ENCODE measurements at places on chromosomes 1 and 21.

DNA sequence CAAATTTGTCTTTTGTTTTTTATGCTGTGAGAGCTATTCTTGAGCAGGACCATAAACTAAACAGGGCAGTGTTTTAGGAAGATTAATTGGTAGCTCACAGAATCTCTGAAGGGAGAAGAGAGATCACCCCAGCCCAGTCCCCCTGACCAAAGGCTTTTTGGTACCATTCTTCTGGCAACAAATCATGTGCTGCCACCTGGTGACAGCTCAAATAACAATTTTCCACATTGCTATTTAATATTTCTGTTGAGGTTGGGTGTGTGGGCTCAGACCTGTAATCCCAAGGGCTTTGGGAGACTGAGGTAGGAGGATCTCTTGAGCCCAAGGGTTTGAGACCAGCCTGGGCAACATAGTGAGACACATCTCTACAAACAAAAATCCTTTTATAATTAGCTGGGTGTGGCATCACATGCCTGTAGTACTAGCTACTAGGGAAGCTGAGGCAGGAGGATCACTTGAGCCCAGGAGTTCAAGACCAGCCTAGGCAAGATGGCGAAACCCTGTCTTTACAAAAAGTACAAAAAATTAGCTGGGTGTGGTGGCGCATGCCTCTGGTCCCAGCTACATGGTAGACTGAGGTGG, 2.2 kb upstream of the TESK2 start:
- H3K4me1 ChIP-seq, result no peaks in the 10 kb centered on the region
- no peaks in the 10 kb centered on the region for H3K27me3 ChIP-seq
- H3K36me3 ChIP-seq, result no peaks in the 10 kb centered on the region
- no peak overlapping the region for H3K4me3 ChIP-seq

DNA sequence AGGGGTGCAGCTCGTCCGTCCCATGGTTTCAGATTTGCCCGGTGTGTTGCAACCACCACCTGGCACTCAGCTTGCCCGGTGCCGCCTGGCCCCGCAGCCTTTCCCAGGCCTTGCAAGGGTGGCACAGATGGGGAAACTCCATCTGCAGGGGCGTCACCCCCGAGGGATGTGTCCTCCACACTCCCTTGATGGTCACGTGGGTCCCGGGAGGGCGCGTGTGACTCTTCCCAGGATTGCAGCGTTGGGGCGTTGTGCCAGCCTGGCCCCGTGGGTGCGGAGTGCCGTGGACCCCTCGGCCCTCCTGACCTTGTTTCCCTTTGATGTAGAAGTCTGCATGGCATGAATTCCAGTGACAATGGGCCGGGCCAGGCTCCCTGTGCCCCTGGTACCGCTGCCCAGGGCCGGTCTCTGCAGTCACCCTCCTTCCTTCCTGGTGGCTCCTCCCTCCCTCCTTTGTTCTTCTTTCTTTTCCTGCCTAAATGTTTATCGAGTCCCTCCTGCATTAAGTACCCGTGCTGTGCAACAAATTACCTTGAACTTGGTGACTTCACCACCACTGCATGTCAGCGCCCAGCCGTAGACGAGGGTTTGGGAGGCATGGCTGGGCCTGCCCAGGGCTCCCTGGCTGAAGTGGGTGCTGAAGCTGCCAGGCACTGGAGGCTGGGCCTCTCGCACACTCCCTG, 22.9 kb downstream of the RRP1 start:
- no peak for DNase-seq
- no peak overlapping the region for H3K27ac ChIP-seq
- no peaks in the 10 kb centered on the region for H3K27me3 ChIP-seq
- no peaks in the 10 kb centered on the region for H3K36me3 ChIP-seq
- H3K4me1 ChIP-seq, result no peaks in the 10 kb centered on the region
- H3K4me3 ChIP-seq, result no peak overlapping the region

GRCh38 chr1:2165646-2166045, 28.9 kb downstream of the FAAP20 start:
- H3K36me3 ChIP-seq, result peaks cover 30% of the 10 kb centered on the region
- no peaks in the 10 kb centered on the region for H3K27me3 ChIP-seq
- H3K27ac ChIP-seq, result no peak overlapping the region
- peaks cover 6% of the 10 kb centered on the region for H3K4me1 ChIP-seq
- H3K4me3 ChIP-seq, result no peak overlapping the region

- no peak within 1 kb of the TSS for H3K27ac ChIP-seq
- H3K4me1 ChIP-seq, result peaks cover 3% of the 10 kb centered on the region
- H3K27me3 ChIP-seq, result no peaks in the 10 kb centered on the region
- DNase-seq, result no peak
- H3K4me3 ChIP-seq, result no peak within 1 kb of the TSS
Measured at GRCh38 chr1:162632217-162632666, at the start of gene DDR2. Gene DDR2 (plus strand): TSS chr1:162632464. CDS start chr1:162719064, 86,600 bp downstream.

Measured in trophoblast cell (in vitro differentiated cells and primary cell).